Stimulated activated CD4-positive, alpha-beta T cell treated with anti-CD3 and anti-CD28 coated beads, TNF-alpha, amount 100 ng/mL, for 24 hours (primary cell): ENCODE measurements at places on chromosomes 11 and 22.

DNA sequence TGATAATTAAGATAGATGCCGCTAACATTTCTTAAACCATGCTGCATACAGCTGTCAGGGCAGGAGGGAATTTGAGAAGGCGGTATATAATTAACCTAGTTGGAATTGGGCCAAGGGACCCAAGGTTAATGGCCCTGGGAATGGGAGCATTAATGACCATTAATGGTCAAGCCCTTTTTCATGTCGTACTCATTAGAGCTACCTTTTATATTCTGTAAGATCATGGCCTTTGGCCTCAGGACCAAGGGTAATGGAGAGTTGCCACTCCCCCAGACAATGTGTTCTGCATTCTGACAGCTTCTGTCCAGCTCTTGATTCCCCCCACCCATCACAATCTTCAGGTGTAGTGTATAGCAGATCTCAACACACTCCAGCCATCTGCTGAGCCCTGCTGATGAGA, 111.6 kb downstream of the NTM start:
- DNase-seq = no peak

DNA sequence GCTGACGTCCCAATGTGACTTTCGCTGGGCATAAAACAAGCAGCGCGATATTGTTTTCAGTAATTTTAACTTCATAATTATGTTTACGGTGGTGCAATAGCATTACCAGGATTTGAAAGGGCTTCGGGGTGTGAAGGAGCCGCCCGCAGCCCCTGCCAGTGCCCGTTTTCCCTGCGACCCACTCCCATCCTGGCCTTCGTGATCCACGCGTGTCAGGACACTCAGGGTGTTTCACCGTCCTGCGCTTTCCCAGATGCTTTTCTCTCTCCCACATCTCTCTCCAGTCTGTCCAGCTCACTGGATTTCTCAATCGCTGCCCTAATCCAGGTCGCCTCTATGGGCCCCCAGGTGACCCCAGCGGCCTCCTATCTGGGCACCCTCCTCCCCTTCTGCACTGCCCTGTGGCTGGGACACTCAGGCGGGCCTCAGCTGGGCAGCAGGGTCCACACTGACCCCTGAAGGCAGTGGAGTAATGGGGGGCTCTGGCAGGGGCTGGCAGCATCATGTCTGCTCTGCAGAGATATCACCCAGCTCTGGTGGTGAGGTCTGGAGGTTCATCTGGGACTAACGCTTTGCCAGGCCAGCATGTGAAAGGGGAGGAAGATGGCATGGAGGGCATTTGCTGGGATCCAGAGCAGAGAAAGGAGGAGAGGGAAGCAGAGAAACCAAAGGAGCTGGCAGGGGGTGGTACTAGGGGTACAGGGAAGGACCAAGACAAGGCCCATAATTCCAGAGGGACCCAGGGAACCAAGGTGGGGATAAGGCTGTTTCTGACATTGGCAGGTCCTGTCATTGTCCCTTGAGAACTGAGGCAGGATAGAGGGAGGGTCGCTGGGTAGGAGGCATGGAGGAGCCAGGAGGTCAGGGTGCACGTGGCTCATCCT, 622.8 kb downstream of the BRD1 start:
- DNase-seq = no peak

DNA sequence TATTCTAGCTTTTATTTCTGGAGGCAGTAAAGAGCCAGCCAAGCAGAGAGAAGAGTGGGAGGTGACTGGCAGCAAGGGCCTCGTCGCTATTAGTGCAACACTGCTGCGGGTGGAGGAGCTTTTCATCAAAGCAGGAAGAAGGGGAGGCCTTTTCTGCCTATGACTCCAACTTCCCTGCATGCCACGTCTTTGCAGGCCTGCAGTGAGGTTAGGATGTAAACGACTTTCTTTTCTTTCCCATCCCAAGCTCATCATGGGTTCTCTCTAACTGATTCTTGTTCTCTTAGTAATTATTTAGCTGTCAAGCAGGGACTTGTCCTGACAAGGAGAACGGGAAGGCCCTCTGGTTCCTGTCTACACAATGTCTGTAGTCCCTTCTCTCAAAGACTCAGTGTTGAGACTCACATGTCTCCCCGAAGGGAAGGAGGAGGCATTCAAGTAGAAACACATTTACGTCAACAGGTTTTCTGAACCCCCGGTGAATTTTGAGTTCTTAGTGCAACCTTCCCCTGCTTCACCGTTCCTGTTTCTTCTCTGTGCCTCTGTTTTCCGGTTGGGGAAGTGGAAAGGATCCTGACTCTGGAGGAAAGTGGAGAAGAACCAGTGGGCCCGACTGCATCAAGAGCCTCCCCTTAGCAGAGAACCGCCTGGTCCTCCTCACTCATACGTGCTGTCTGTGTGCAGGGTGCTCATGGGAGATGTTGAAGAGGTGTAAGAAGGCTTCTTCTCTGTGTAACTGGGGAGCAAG, 56.9 kb downstream of the PACS1 start:
- DNase-seq = peak; percentile 40

DNA sequence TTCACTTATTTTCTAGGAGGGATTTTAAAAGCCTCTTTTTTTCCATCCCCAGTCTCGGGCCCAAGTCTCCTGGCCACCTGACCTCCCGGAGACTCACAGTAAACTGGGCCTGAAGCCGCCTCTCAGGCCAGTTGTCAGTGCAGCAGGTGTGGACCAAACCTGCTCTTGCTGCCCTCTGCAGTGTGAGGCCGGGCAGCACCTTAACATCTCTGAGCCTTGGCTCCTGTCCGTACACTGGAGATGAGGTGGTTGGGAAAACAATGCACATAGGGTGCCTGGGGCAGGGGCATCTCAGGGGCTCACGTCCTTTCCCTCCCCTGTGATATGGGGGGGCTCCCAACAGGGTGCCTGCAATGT, 45.1 kb downstream of the PHF21B start:
- no peak for DNase-seq

DNA sequence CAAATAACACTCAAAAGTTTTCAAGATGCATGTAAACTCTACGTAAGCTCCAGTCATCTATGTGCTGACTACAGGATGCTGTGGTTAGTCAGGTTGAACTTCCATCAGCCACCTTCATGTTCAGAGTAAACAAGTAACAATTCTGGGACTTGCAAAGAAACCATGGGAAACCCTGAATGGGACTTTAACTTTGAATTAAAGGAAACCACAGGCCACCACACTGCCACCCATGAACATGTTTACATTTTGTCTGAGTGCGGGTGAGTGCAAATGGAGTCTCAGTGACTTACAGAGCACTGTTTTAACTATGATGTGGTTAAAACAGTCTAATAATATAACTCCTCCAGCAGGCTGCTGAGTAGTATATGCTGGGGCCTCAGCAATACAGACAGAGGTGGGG, 12.9 kb upstream of the SYTL2 start:
- no peak for DNase-seq

GRCh38 chr11:32426192-32426591, 9.1 kb downstream of the WT1 start:
- DNase-seq = no peak

GRCh38 chr11:75281469-75282095, 41.0 kb downstream of the TPBGL start:
- DNase-seq = no peak

DNA sequence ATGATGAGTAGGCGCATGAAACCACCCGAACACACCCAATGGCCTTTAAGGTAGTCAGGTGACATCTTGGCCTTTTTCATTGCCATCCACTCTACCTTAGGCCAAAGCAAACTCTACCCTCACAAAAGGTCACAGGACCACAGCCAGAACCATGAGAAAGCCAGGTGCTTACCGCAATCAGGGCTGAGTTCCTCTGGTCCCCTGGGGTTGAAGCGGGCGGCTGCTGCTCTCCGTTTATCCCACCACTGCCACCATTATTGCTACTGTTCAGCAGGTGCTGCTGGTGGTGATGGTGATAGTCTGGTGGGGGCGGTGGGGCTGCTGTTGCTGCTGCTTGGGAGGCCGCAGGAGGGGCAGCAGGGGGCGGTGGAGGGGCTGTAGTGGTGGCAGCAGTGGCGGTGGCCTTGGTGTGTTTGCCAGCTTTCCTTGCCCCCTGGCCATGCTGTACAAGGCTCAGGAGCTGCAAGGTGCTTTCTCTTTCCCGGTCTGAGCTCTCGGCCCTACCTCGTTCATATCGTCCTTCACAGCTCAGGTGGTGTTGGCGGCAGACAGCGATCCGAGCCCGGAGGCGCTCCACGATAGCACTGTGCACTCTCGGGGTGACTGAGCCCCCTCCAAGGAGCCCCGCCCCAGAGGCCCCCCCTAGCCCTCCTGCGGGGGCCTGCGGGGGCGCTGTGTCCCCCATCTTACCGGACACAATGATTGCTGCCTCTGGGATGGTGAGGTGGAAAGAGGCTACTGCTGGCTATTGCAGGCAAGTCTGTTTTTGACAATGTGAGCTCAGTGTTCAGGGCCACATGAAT, 1.6 kb downstream of the MAML2 start:
- peak; percentile 50 for DNase-seq

DNA sequence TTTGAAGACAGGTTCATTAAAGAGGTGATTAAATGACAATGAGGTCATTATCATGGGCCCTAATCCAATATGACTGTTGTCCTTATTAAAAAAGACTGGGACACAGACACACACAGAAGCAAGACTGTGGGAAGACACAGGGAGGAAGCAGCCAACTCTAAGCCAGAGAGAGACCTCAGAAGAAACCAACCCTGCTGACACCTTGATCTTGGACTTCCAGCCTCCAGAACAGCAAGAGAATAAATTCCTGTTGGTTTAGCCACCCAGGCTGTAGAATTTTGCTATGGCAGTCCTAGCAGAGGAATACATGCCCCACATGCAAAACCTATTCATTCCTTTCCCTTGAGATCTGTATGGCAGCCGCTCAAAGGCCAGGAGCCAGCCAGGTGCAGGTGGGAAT, 35.6 kb upstream of the CACNG2 start:
- no peak for DNase-seq

DNA sequence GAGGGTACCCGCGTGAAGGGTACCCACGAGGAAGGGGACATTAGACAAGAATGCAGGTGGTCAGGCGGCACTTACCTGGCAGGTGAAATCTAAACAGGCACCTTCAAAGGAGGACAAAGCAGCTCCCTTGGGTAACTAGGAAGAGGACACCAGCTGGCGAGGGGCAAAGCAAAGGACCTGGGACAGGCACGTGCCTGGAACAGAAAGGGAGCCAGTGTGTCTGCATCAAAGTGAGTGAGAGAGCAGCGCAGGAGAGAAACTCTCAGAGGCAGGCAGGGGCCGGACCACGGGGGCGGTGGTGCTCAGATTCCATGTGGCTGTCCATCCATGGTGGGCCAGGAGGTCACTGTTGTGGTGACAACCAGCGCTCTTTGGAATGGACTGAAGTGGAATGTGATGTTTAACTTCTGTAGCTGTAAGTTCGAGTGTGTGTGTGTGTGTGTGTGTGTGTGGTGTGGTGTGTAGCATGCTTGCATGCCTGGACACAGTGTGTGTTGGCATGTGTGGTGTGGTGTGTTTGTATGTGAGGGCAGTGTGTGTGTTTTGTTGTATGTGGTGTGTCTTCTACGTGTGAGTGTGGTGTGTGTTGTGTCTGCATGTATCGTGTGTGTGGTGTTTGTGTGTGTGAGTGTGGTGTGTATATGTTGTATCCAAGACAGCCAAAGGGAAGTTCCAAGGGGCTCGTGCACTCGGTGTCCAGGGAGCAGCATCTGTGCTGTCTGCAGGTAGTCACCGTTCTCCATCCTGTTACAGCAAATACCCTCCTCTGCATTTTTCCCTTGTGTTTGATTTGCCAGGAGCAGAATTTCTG, 86.4 kb downstream of the CDKN1C start:
- DNase-seq = no peak

DNA sequence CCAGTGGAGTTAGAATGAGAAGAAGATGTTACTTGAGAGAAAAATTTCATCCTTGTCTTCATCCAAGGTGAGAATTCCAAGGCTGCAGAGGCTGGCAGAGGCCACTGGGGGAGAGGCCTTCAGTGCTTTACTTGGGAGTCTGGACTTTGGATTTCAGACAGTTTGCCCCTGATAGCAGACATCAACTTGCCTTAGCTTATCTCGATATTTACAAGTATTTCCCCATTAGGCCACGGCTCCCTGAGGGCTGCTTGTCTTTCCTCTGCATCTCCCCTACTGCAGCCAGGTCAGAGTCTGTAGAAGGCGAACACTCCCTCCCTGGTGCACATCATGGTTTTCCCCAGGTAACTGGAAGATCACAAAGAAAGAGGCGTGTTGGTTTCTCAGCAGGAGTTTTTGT, 29.9 kb upstream of the BSX start:
- DNase-seq = no peak

GRCh38 chr22:50529897-50530579, at the start of gene TYMP:
Gene TYMP, minus strand, starts transcription at chr22:50530012. Its CDS starts 303 bp downstream, at chr22:50529709.
- DNase-seq = peak; percentile 40

DNA sequence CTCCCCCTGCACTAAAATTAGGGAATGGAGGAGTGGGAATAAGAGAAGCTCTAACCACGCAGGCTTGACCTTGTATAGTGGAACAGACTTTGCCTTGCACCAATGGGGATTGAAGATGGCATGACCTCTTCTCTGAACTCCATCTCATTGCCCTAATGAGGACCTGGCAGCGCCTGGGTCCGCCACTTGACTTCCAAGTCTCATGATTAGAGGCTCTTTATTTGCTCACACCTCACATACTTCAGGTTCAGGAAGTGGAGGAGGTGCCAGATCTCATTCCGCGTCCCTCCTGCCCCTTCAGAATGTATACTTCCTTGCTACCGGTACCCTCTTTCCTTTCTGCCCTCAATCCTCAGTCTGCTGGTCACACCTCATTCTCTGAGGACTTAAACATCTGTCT, 106.0 kb upstream of the CD44 start:
- no peak for DNase-seq

DNA sequence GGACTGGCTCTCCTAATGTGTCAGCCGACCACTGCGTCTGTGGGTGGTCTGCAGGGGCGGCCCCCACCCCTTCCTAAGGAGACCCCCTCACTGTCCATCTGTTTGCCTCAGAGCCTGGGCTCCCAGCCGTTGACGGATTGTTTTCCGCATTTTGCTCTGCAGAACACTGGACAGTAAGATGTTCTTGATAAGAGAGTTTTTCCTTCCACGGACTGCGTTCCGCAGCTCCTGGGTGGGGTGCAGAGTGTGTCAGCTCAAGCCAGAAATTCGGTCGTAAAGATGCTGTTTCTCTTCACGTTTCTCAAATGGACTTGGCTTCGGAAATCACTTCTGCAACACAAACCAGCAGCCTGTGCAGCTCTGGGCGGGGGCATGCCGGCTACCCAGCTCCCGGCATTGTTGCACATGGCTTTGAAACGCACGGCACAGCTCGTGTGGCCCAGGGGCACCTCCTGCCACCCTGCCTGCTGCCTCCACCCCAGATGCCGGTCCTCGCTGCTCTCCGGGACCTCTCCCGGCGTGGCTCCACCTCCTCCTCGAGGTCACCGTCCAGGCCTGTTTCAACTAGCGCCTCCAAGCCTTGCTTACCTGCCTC, 2.9 kb upstream of the MRGPRG start:
- no peak for DNase-seq
